Stimulated activated CD8-positive, alpha-beta memory T cell treated with anti-CD3 and anti-CD28 coated beads, Interleukin-4, amount 100 ng/mL, for 4 hours (primary cell): ENCODE measurements at places on chromosomes 1 and 21.

GRCh38 chr1:35433714-35434113 lies 123.5 kb downstream of the KIAA0319L start:
- no peak for DNase-seq

GRCh38 chr1:245234217-245235081 lies 79.7 kb downstream of the KIF26B start:
- DNase-seq, result no peak

DNA sequence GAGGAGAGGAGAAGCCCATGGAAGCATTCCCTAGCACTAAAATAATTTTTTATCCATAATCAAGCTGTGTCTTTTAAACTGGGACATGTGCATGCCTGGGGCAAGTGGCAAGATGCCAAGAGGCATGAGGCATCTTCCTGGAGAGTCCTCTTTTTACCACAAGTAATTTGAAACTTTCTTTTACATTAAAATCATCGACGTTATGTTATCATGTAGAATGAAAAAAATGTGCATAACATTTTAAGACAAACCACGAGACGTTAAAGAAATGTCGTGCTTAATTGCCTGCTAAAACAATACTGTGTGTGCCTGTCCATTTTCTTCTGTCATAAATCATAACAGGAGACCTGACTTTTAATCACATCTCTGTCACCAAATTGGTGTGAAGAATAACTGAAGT lies 1.5 kb downstream of the STYXL2 start:
- DNase-seq, result no peak

DNA sequence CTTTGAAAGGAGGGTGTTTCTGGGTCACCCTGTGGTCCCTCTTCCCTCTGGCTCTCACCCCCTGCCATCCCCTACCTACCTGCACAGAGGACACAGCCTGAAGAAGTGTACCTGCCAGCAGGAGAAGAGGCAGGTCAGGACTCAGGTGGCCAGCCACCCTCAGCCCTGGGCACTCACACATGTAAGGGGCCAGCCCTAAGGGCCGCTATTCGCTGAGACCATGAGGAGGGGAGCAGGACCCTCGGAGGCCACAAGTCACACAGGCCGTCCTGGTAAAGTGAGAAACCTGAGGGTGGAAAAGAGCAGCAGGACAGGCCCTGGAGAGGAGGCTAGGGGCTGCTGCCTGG lies 1.2 kb downstream of the ZNF692 start:
- DNase-seq, result no peak

GRCh38 chr1:206558794-206559671 lies 51.7 kb downstream of the RASSF5 start:
- no peak for DNase-seq

DNA sequence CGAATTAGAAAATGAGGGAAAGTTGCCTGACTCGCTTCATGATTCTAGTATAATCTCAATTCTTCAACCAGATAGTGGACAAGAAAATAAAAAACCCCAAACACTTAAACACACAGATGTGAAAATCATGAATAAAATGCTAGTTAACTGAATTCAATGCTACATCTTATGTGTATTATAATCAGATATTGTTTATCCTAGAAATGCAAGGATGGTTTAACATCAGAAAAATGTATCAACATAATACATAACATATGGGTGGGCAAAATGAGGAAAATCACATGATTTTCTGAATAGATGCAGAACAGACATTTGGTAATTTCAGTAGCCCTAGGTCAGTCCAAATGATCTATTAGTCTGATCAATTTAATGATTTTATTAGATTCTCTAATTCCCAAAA lies 97.2 kb downstream of the SIM2 start:
- no peak for DNase-seq

DNA sequence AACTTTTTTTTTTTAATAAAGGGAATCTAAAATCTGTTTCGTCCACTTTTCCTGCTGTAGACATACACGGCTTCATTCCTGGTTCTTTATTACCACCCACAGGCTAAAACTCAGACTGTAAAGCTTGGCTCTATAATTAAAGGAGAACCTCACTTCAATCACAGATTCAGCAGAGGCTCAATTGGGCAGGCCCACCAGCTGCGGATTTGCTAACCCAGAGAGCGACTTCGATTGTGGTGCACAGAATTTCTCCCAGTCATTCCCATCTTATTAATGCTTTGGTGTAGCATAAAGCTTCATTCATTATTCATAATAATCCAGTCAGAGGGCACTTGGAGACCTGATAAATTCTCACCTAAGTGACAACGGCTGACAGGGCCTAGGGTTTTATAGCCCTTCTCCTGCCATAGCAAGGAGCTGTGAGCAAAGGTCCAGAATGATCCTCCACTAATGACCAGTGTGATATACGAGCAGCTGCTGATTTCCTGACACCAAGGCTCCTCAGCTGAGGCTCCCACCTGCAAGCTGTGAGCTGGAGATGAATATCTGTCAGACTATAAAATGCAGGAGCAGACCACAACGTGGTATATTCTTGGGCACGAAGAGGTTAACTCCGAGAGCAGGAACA lies 149.0 kb downstream of the ATP6V1G3 start:
- no peak for DNase-seq

DNA sequence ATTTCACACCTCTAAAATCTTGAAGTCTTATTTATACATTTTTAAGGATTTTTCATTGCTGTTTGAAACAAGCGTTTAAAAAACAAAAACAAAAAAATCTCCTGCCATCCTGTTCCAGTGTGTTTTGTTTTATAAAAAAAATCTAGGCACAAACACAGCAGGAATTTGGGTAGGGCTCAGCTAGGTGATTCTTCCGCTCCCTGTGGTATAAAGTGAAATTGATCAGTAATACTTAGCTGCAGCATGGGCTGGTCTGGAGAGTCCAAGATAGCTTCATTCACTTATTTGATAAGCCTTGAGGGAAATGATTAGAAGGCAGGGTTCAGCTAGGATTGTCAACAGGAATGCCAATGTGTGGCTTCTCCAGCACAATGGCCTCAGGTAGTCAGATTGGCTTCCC lies 25.7 kb downstream of the ATF3 start:
- DNase-seq, result no peak

DNA sequence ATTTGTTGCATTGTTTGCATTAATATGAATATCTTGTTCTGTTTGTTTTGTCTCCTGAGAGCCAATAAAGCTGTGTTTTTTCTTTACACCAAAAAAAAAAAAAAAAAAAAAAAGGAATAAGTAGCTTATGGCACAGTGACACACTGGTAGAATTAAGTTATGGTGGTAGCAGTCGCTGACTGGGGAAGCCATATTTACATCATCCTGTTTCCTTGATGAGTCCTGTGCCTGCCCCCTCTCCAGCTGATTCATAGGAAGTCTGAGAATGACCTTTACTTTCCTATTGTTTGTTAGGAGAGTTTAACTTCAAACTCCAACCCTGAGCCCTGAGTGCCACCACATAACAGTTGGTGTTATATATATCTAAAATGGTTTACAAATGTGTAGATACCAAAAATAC lies 62.2 kb downstream of the OBSCN start:
- DNase-seq, result no peak

- DNase-seq, result no peak
Measured at GRCh38 chr1:37691497-37692077, 729 bp upstream of the CDCA8 start.

- no peak for DNase-seq
Measured at GRCh38 chr1:33740040-33740744, 123.7 kb upstream of the HMGB4 start.

- no peak for DNase-seq
Measured at GRCh38 chr1:16094453-16095158, 21.2 kb upstream of the FAM131C start.

DNA sequence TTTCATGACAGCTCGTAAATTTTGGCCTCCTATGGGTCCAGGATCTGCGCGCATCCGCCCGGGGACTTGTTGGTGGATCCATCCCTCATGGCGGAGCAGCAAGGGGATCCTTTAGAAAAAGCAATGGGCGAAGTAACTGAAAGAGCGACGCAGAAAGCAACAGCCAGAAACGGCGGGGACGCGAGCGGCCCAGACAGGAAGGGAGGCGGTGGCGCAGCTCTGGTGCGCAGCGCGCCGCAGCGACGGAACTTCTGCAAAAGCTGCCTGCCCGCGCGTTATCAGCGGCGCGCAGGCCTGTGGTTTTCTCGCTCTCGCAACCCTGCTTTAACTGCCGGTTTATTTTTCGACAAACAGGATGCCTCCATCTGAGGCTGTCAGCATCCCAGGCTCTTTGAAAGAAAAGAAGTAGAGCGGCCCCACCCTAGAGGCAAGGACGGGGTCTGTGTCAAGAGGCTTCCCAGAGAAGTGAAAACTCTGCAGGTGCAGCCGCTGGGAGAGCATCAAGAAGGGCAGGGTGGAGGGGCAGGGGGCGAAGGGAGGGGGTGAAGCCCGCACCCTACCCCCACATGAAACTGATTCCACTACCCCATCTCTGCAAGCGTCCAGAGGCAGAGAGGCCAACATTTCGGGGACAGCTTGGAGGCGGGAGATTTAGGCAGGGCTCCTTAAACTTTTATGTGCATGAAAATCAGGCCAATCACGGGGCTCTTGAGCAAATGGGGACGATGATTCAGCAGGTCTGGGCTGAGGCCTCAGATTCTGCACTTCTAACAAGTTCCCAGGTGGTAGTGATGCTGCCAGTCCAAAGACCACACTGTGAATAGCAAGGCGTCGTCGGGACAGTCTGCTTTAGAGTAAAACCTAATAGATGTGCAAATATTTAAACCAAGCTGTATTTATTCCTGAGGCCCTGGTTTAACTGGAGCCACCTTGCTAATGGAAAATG lies 22.2 kb downstream of the RUNX1 start:
- peak; percentile 68 for DNase-seq

GRCh38 chr1:31669786-31670592 lies 25.3 kb upstream of the PEF1 start:
- no peak for DNase-seq
